AG20443 (cell line): ENCODE measurements at places on chromosomes 16 and 17.
A peak's percentile ranks its signal among the peaks of the same experiment; 100 is the strongest.

DNA sequence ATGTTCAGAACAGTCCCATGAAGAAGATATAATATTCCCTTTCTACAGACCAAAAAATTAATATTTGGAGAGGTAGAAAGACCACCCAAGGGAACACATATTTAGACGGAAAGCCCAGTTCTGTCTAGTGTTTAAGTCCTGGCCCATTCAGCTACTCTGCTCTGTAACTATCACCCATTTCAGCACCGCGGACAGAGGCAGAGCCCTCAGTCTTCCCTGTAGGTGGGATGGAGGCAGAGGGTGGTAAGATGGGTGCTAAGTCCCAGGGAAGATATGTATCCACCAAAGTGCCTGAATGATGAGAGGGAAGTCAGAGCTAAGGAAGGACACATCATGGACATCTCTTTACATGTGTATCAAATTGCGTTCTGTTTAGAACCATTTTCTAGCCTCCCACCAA is 27.8 kb upstream of the C16orf78 start:
- DNase-seq = no peak

DNA sequence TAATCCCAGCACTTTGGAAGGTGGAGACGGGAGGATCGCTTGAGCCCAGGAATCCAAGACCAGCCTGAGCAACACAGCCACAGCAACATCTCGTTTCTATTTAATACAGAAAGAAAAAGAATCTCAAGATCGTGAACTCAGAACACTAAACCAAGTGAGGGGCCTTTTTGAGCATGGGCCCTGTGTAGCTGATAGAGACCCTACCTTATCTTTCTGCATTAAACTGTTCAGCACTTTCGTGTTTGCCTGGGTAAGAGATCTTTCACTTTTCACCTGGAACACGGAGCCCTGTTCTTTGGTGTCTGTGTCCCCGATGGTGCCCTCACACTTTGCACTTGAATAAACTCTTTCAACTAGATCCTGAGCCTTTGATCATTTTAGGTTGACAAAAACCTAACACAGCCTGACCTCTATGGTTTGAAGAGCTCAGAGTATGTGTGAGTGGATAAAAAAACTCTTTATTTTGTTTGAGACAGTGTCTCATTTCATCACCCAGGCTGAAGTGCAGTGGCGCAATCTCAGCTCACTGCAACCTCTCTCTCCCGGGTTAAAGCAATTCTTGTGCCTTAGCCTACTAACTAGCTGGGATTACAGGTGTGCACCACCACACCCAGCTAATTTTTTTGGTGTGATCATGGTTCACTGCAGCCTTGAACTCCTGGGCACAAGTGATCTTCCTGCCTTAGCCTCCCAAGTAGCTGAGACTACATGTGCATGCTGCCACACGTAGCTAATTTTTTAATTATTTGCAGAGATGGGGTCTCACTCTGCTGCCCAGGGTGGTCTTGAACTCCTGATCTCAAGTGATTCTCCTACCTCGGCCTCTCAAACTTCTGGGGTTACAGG is 83.8 kb upstream of the GRIN2A start:
- DNase-seq = no peak

GRCh38 chr16:55820615-55821014 is 12.3 kb downstream of the CES1 start:
- no peak for DNase-seq

GRCh38 chr17:62119373-62119772 is 54.3 kb upstream of the MED13 start:
- DNase-seq = no peak

- DNase-seq = peak; percentile 77
Observed at GRCh38 chr17:76791053-76791980, 53.4 kb downstream of the MFSD11 start.

GRCh38 chr17:17818088-17818526 is 18.7 kb downstream of the SREBF1 start:
- peak; percentile 83 for DNase-seq

DNA sequence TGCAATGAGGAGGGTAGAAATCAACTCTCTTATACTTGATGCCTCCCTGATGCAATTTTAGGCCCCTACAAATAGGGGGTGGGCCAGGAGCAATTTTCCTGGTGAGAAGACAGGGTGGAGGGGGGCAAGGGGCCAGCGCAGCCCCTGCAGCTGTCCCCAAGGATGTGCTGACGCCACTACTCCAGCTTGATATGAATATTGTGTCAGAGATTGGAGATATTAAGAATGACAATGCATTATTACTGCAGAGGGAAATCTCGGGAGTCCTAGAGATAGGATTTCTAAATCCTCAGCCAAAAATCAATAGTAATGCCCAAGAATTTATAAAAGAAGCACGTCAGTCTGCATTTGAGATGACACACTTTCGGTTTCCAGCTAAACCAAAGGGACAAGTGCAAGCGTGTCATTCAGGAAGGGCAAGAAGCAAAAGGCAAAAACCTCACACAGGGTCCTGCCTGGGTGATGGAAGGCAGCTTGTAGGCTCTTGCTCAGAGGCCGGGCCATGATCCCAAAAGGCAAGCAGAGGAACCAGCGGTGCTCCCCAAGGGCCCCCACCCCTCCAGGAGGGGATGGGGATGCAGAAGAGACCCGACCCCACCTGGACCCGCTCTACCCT is 178.8 kb downstream of the C16orf78 start:
- no peak for DNase-seq

GRCh38 chr16:57701759-57702371 is 7.3 kb downstream of the DRC7 start:
- no peak for DNase-seq

DNA sequence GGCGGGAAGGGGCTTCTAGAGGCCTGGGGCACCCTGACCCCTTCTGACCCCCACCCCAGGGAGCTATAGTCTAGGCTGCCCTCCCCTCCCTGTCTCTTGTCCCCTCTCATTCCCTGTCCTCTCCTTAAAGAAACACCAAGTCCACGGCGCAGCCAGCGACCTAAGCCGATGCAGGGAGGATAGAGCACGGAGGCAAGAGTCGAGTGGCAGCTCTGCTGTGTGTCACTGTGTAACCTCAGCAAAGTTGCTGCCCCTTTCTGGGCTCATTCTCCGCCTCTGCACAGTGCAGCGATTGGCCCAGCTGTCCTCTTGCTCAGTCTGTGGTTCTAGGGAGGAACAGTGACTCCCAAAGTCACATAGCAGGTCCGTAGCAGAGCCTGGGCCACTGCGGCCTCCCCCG is 36.5 kb upstream of the SBK1 start:
- no peak for DNase-seq

GRCh38 chr17:45782889-45783592 is 1.1 kb upstream of the CRHR1 start:
- DNase-seq = peak; percentile 37

DNA sequence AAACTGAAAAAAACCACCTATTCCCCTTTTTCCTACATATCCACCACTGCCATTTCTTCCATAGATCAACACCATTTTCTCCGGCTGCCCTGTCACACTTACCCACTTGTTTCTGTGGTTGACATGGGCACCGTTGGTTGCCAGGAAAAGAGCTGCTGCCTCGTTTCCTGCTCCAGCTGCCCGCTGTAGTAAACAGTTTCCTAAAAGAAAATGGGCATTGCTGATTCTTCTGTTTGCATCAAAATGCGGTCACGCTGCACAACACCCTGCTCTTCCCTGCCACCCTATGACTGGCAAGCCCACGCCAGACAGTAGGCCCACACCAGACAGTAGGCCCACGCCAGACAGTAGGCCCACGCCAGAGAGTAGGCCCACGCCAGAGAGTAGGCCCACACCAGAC is 46.3 kb downstream of the CYB5D2 start:
- no peak for DNase-seq

GRCh38 chr16:66406534-66407221 is 20.4 kb upstream of the BEAN1 start:
- peak; percentile 95 for DNase-seq

DNA sequence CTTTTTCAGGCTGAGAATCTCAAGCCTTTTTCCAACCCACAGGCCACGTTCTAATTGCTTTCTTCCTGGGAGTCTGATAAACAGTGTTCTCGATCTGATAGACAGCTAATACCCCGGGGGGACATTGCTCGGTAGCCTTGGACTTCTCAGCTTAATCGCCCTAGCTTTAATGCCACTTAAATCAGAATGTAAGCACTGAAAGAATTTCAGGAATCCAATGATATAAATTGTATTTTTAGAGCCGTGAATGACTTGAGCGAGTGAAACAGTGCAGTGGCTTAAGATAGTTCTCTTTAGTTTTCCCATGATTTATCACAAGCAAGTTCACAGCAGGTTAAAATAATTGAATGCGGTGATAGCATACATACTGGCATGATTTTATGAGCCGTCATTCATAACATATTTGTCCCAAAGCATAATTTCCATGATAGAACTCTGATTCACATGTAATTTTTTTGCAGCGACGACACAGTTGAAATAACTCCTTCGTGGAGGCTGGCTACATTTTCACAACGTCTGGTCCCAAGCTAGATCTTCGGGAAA is 116.1 kb upstream of the MYOCD start:
- DNase-seq = no peak

- DNase-seq = peak; percentile 55
Observed at GRCh38 chr17:2123375-2124251, 68.7 kb downstream of the HIC1 start.

DNA sequence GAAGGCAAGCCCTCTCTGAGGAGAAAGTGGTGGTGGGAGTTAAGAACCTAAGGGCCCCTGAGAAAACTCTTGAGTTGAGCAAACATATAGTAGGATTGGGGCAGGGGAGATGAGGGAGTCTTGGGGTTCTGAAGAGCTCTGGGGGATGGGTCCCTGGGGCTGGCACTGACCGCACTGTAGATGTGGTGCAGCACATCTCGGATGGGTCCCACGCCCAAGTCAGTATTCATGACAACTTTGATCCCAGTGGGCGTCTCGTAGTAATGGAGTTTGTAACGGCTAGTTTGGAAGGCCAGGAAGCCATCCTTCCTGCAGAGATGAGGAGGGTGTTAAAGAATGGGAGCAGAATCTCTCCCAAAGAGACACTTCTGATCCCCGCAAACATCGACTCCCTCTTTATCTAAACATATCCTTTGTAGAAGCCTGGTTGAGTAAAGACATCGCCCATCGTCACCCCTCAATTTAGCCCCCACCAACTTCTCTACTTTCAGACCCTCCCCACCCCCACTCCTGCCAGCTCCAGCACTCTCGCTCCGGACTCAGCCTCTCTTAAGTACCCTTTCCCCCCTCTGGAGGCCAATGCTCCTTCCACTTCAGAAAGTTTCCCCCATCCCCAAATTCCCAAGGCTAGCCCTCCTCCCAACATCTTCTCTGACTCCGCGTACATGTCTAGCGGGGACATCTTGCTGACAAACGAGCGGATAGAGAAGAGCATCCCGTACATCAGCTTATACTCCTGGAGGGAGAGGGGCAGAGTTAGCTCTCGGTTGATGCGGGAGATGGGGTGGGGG is 710 bp downstream of the TRAPPC1 start:
- DNase-seq = no peak

DNA sequence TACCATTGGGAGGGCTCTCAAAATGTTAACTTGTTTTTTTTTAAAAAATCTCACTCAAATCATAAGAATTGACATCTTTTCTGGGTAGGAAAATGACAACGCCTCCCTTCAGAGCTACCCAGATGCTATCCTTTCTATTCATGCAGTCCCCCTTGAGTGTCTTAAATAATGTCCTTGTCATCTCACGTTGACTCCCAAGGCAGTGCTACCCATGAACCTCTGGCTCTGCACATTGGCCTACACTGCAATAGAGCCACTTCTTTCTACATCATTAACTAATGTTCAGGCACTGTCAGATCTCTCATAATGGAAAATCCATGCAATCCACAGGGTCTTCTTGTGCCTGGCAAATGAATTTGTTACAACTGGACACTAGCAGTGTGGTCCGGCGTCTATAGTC is 569.8 kb upstream of the ZFHX3 start:
- no peak for DNase-seq

DNA sequence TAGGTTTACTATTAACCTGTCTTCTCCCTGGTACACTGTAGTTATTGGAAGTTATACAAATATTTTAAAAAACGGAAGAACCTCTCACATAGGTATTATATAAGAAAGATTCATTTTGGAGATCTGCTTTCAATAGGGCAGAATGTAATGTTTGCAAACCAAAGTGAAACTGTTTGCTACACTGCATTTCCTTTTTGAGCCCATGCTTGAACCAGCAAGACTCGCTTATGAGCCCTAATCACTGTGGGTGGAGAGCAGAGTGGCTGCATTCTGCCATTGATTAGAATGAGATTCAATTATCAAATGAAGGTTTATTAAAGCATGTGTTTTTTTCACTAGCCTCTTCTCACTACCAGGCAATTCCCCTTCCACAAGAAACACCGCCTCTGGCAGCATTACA is 589.7 kb downstream of the CDH11 start:
- no peak for DNase-seq

DNA sequence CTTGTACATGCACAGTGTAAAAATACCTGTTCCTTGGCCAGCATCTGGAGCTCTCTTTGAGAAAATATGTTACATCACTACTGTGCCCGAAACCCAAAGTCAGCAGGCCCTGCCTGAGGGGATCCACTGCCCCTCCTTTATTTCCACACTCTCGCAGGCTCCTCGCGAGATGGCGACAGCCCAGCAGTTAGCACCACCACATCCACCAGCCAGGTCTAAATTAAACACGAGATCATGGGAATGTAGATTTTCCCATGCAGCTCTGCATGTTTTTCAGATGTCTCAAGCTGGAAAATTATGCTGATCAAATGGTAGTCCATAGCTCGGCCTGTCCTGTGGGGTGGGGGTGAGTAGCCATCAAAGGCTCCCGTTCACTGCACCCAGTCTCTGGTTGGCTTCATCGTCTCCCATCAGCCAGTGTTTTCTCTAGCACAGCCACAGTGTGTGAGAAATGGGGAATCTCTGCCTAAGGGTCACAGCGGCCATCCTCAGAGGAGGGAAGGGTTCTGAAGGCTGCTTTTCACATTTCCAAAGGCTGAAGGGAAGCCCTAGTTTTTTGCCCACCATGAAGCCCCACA is 34.7 kb downstream of the EPN2 start:
- DNase-seq = no peak

GRCh38 chr16:50842589-50842988 is 100.7 kb downstream of the CYLD start:
- no peak for DNase-seq

- no peak for DNase-seq
Observed at GRCh38 chr16:56190048-56190676, 1.1 kb upstream of the GNAO1 start.

- DNase-seq = peak; percentile 65
Observed at GRCh38 chr17:81074875-81075274, 39.9 kb downstream of the BAIAP2 start.

GRCh38 chr17:68820825-68821481 is 134.2 kb downstream of the ABCA8 start:
- DNase-seq = no peak

- no peak for DNase-seq
Observed at GRCh38 chr16:1357906-1358566, 6.3 kb downstream of the GNPTG start.

- no peak for DNase-seq
Observed at GRCh38 chr17:55965051-55965450, 188.2 kb upstream of the ANKFN1 start.

DNA sequence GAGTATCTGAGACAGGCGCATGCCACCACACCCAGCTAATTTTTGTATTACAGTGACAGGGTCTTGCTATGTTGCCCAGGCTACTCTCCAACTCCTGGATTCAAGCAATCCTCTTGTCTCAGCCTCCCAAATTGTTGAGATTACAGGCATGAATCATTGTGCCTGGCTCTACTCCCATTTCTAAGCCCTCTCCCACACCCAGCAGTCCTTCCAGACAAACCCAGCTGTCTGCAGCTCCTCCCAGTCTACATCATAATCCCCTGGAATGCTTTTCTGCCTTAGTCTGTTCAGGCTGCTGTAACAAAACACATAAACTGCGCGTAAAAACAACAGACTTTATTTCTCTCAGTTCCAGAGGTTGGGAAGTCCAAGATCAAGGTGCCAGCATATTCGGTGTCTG is 144.5 kb downstream of the GRIN2A start:
- no peak for DNase-seq
